ENCODE measurements at places on chromosomes 7 and 10.

GRCh38 chr7:106285855-106286492, 1.2 kb upstream of the NAMPT start:
- DNase-seq: peak; percentile 45

DNA sequence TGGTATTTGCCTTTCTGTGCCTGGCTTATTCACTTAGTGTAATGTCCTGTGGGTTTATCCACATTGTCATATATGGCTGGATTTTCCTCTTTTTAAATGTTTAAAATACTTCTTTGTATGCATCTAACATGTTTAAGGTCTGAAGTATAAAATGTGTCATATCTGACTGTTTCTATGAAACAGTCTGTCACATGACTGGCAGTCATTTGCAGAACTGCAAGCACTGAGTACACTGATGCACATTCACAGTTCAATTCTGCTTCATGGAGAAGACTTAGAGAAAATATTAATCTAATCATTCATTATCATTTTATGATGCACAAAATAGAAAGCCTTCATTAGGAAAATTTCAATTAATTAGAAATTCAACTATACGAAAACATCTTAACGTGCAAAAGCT, 119.7 kb upstream of the PRSS58 start:
- DNase-seq: no peak

GRCh38 chr10:513393-513792, 176.1 kb downstream of the DIP2C start:
- DNase-seq: no peak

GRCh38 chr10:17673471-17674061, 29.6 kb downstream of the STAM start:
- DNase-seq: peak; percentile 84

GRCh38 chr7:38425509-38425908, 152.1 kb upstream of the TARP start:
- no peak for DNase-seq

GRCh38 chr10:68828833-68829232, 1.5 kb downstream of the STOX1 start:
- DNase-seq: no peak

DNA sequence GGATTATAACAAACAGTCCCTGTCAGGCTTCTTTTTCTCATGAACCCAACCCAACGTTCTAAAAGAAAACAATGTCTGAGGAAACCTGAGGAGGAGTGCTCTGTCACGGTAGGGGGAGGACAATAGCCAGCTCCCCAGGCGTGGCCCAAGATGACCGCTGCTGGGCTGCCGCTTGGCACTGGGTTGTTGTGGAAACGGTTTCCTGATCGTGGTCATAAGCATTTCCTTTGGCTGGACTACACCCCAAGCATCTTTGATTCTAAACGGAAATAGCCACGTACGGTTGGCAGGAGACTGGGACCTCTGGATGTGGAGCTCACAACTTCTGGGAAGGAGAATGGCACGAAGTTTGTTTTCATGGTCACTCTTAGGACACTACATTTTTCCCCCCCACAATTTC, 30.4 kb upstream of the DMBT1 start:
- no peak for DNase-seq

GRCh38 chr7:93298671-93299070, 66.5 kb downstream of the VPS50 start:
- peak; percentile 67 for DNase-seq

DNA sequence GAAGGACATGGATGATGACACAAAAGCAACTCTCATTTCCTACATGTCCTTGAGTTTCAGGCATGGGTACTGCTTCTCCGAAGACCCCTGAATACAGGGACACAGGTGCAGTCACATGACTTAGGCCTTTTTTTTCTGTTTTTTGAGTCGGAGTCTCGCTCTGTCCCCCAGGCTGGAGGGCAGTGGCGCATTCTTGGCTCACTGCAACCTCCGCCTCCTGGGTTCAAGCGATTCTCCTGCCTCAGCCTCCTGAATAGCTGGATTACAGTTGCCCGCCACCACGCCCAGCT, 26.8 kb downstream of the IFT22 start:
- no peak for DNase-seq

GRCh38 chr7:156151078-156151477, 338.8 kb upstream of the SHH start:
- DNase-seq: no peak

GRCh38 chr10:31584098-31584631, 265.1 kb downstream of the ZEB1 start:
- no peak for DNase-seq

- DNase-seq: no peak
These were observed 165.9 kb upstream of the SH2B2 start for GRCh38 chr7:102120666-102121195.

GRCh38 chr10:17286562-17287550, 58.8 kb downstream of the VIM start:
- DNase-seq: no peak

DNA sequence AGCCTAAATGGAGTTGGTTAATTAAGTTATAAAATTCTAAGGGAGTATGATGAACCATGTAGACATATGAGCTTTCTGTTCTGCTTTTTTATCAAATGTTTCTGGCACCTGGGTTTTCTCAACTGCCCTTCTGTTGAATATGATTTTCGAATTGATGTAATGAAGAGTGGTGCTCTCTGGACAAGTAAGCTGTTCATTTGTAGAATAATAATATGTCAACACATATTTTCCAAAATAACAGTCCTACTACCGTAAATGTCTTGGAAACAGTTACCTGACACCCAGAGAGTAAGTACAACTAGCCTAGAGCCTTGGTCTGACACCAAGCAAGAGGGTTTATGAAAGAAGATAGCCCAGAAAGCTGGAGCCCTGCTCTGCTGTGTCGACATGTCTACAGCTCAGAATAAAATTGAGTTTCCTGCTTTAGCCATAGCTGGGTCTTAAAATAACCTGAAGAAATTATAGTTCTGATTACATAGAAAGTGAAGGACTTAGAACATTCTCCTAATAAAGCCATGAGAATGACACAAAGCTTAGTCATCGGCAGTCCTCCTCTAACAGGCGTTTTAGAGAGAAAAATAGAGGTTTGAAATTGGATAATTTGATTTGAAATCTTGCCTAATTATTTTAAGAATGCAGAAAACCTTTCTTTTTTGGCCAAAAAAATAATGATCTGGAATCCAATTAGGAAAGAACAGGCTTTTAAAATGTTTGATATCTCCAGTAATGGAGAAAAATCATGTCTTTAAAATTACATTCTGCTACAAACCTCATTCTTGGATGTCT, 25.1 kb downstream of the HDAC9 start:
- peak; percentile 74 for DNase-seq

- no peak for DNase-seq
These were observed 78.8 kb downstream of the PDSS1 start for GRCh38 chr10:26776258-26776657.

DNA sequence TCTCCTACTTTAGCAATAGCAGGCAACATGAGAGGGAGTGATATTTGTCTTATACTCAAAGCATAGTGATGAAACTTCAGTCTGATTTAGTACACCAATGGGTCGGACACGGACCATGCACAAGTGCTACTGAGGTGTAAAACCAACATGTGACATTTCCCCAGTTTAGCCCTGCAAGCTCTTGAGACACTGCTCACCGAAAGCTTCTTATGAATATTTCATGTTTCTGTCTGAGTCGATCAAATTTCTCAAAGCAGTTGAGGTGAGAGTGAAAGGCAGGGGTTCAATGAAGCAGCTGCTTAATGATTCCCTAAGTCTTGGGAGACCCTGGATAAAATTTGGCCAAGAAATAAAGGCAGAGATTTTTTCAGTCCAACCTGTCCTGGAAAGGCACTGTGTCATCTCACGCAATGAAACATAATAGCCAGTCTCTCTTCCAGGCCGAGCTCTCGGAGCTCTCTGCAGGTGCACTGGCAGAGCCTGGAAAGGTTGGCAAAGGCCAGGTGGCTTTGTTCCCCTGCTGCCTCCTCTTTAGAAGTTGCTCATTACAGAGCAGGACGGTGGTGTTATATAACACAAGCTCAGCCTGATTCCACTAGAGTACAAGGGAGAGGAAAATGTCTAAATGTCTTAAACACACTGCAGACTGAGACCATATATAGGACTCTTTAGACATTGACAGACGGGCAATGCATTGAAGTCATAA, 33.9 kb upstream of the XPNPEP1 start:
- no peak for DNase-seq

GRCh38 chr10:30784897-30785605, 155.5 kb upstream of the LYZL2 start:
- DNase-seq: peak; percentile 82

DNA sequence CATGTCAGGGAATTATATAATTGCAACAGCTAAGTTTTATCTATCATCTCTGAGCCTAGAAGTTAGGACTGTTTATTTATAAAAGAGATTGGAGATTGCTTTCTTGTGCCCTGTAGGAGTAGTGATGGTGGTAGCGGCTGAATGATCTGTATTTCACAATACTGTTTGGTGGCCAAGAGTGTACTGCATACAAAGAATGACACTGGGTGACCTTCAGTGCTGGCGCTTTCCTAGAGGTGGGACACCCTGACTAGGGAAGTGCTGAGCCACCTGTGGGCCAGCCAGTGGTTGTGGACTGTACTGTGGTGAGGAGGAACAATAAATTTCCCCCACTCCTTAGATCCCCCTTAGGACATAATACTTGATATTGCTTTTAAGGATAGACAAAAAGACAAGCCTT, 53.0 kb downstream of the COPG2 start:
- no peak for DNase-seq

GRCh38 chr10:43056568-43057011, 20.3 kb upstream of the RET start:
- no peak for DNase-seq

GRCh38 chr7:156430109-156430508, 210.5 kb upstream of the RNF32 start:
- no peak for DNase-seq

DNA sequence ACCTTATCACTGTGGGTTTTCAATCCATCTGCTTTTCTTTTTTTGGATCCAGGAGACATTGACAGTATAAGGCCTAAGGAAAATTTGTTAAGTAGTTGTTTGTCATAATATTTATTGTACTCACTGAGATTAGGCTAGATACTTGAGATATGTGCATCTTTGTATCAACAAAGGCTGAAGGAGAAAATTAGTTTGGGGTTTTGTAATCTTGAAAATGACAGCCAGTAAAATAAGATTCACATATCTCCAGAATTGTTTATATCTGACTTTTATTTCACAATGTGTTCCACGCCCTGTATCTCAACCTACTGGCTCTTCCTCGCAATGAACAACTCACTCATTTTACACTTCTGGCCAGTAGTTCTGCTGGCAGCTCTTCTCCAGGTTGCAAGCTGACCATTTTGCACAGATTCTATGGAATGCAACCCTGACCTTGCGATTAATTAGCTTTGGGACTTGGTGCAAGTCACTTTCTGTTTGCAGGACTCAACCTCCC, 132.7 kb downstream of the GATA3 start:
- no peak for DNase-seq

DNA sequence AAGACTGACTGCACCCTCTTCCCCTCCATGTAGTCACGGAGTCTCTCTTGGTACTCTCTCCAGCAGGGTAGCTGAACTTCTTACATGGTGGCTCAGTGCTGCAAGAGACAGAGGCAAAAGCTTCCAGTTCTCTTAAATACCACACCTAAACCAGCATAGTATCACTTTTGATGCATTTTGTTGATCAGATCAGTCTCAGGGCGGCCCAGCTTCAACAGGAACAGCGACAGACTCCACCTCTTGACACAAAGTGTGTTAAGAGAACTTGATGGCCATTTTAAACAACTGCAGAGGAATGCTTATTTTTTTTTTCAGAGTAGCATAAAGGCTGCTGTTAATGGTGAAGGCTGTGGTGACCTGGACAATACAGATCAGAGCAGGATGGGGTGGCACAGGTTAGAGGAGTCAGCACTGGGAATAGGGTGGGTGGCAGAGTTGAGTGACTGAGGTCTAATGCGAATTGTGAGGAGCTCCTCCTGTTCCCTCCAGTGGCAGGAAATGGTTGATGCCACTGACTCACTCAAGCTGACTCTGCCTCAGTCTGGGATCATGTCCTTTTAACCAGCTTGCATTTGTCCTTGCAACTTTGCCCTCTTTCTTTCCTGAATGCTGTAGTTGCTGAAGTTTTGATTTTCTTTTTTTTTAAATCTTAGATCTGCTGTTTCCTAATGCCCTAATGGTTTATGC, 17.3 kb downstream of the MGAM start:
- peak; percentile 20 for DNase-seq

DNA sequence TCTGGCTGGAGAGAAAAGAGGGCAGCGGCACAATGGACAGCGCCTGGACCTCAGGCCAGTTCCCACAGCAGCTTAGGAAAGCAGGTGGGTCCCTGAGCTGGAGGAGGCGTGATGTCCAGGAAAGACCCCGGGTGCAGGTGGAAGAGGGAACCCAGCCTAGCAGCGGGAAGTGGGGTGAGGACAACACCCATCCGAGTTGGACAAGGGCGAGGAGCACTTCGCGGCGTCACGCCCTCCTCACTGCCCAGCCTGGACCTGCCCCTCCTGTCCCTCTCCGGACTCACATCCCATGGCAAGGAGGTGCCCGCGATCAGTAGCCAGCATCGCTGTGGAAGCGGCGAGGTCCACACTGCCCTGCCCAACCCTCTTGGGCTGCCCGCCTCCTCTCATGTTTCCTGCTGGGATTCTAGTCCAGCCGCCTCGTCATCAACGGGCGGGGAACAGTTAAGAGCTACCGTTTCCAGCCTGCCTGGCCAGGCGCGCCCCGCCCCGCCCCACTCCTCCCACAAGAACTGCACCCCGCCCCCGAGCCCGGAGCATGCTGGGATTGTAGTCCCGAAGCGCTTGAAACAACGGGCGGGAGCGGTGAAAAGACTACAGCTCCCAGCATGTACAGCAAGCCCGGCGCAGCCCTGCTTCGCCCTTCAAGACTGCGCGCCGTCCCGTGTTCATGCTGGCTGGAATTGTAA, 930.6 kb upstream of the ZNF722 start:
- no peak for DNase-seq

DNA sequence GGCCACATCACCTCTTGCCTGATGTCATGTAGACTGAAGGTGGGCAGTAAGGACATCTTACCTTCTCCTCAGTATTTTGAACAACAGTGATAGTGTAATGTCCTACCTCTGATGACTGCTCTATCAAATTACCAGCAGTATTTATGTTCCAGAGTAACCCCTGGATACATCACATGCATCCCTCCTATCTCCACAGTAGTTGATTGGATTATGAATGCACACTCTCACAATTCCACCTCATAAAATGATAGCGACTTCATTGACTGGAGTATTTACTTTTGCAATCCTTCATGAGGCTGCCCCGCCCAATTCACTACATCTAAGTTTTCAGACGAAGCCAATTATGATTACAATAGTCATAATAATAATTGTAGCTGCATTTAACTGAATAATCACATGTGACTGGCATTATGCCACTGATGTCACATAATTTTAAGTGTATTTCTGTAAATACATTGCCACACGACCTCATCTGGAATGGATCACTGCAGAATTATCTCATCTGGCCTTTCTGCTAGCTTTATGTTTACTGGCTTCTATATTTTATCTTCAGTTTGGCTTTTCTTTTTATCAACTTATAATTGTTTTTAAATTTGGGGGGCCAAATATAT, 268.9 kb downstream of the SLC25A13 start:
- DNase-seq: no peak

GRCh38 chr10:84156768-84157167, 16.8 kb upstream of the GPR15LG start:
- DNase-seq: peak; percentile 4

Measured in adipocyte (in vitro differentiated cells).